ENCODE measurements at places on chromosomes 6 and 20.

DNA sequence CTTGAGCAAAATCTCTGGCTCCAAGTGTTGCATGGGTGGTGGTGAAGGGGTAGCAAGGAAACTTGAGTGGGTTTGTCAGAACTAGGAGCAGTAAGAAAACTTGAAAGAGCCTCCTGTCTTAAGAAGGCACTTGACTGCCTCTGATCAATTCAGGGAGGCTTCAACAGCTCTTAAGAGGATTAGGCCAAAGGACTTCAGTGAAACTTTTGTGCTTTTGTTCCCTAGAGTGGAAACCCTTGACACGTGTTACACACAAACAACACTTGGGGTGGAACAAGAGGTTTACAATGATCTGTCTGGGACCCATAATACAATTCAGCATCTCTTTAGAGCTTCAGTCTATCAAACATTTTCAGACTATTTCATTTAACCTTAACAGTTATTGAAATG, 80.1 kb upstream of the ARMC2 start:
- DNase-seq, result no peak

DNA sequence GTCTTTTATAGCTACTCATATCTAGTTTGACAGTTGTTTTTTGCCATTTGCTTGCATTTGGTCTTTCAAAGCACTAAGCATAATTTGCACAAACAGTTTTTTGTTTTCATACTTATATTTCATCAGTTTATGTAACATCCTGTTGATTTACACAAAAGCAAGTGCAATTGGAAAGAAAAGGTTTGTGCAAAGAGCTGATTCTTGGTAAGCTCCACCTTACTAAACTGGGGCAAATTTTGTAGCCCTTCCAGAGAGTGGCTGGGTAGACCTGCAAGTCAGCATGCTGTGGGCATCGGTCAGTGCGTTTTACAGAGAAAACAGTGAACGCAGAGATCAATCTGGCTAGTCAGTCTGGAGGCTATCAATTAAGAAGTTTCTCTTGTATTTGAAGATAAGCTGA, 34.5 kb downstream of the TXLNB start:
- no peak for DNase-seq

DNA sequence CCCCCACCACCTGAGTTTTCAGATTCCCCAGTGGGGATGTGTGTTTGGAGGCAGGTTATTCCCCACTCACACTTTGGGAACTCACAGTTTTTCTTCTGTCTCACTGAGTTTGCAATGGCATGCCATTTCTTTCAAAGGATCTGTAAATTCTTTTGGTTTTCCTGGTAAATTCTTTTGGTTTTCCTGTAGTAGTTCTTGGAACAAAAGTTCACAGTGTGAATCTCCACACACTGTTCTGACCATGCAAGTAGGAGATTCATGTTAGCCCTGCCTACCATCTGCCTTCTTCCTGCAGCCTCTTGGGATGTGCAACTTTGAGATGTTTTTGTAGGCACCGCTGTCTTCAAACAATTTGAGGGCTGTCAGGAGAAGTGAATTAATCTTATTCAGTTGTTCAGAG, 165.6 kb upstream of the OGFRL1 start:
- DNase-seq, result no peak

- no peak for DNase-seq
Measured at GRCh38 chr6:149147938-149148718, 169.4 kb upstream of the TAB2 start.

- DNase-seq, result no peak
Measured at GRCh38 chr20:43536817-43537440, 21.9 kb upstream of the SGK2 start.

DNA sequence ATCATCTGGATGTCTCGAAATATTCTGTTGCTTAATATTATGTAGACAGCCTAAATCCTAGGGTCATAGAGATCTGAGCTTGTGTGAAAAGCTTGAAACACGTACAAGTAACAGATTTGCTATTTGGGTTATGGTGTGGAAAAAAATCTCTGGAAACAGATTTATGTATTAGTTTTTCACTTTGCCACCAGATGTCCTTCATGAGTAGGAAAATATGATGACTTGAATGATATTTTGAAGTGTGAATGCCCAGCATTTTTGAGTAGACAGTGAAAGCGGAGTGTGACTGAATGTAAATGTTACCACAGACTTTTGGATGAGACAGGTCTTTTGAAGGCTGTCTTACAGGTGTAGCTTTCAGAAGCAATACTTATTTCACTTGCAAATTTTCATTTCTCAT, 4.2 kb upstream of the BMP6 start:
- DNase-seq, result peak; percentile 68

DNA sequence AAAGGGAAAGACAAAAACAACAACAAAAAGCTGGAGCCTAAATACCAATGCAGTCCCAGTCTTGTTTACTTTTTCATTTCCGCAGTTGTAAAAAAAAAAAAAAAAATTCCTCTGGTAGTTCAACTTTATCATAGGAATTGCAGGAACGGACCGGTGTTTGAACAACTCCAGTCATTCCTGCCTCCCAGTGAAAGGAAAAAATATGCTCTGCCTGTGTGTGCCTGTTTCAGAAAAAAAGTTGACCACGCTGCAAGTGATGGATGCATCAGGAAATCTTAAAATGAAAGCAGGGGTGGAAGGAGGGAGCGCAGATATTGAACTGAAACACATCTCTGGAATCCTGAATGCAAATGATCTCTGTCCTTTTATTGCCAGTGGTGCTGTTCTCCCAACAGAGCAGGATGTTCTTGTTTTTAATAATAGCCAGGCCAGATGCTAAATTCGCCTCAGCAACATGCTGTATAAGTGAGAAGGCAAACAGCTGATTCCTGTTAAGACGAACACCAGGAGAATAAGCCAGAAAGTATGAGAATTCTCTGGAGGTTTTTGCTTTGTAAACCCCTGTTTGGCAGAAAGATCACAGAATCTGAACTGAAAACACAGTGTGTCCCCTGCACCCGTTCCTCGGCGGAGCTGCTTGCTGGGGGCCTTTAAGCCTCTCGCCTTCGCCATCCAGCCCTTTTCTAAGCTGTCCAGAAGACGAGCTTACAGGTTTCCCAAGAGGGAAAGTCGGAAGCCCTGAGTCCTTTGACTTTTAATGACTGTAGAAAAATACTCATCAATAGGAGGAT, 178.4 kb upstream of the SUPT3H start:
- DNase-seq, result no peak

- no peak for DNase-seq
Measured at GRCh38 chr6:35295521-35296315, 1.9 kb upstream of the DEF6 start.

- no peak for DNase-seq
Measured at GRCh38 chr20:33313686-33314314, 30.8 kb downstream of the BPIFB1 start.

GRCh38 chr20:37726971-37727956, 33.4 kb downstream of the CTNNBL1 start:
- no peak for DNase-seq

DNA sequence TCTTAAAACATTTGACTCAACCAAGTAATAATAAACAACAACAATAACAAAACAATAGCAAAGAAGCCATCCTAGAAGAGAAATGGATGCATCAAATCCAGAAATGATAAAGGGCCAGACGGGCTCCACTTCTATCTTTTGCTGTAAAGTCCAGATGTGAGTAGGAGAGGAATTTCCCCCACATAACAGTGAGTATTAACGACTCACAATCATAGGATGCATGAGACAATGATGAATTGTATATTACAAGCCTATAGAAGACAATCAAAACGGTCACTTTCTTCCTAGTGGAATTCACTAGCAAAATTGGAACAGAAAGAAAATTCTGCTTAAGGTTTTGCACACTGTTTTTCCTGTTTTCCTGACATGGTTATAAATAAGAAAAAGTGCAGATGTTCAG, 97.0 kb upstream of the PREP start:
- DNase-seq, result no peak

DNA sequence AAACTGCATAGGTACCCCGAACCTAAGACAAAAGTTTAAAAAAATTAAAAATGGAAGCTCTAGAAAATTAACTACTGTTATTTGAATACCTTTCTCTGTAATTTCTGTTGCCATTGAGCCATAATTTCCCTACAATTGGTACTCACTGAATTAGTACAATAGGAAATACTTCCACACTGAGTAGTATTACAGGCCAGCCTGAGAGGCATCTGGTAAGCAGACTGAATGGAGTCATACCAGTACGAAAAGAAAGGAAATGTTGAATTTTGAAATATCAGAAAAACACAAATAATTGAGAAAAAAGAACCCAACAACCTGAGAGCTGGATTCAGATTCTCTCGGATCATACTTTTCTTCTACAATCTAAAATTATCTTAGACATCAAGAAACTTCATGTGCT, 791.3 kb downstream of the TENT5A start:
- no peak for DNase-seq

- no peak for DNase-seq
Measured at GRCh38 chr6:137105375-137105774, 60.6 kb upstream of the IL20RA start.

GRCh38 chr20:44552950-44553908, 29.1 kb upstream of the PKIG start:
- no peak for DNase-seq

DNA sequence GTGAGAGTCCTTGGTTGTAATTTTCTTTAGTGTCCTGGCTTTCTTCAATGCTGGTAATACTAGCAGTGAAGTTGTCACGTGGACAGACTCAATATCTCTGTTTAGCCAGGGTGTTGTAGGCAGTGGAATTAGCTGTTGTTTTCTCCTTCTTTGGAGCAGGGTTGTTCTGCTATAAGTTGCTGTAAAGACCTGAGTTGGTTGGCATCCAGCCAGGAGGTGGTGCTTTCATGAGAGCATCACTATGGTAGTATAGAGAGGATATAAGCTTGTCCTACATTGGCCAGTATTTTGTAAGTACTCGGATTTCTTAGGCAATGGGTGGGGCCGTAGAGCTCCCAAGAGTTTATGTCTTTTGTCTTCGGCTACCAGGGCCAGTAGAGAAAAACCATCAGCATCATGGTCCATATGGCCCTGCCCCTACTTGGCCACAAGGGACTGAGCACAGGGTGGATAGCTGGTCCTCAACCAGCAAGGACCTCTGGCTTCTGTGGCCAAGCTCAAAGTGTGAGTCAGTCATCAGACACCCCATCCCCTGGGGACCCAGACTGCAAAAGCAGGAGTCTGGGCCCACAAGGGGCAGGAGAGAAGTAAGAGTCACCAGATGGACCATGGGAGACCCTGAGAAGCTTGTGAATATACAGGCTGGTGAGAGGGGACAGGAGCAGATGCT, 127.9 kb upstream of the NXT1 start:
- DNase-seq, result no peak

DNA sequence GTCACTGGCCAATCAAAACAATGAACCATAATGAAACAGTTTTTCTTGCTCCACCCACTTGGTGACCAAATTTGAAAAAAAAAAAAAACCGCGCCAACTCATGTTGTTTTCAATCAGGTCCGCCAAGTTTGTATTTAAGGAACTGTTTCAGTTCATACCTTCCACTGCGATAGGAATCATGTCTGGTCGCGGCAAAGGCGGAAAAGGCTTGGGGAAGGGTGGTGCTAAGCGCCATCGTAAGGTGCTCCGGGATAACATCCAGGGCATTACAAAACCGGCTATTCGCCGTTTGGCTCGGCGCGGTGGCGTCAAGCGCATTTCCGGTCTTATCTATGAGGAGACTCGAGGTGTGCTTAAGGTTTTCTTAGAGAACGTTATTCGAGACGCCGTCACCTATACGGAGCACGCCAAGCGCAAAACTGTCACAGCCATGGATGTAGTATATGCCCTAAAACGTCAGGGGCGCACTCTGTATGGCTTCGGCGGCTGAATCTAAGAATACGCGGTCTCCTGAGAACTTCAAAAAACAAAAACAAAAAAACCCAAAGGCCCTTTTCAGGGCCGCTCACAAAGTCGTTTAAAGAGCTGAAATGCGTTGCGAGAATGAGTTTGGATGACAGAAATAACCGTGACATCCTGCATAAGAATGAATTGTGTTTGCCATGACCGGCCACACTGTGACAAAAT, 16.7 kb downstream of the HFE start:
- peak; percentile 98 for DNase-seq

GRCh38 chr6:139863964-139864363, 489.5 kb upstream of the CITED2 start:
- no peak for DNase-seq

Data from Kasumi-1 (cell line).